ENCODE measurements at places on chromosomes 1 and 21.

DNA sequence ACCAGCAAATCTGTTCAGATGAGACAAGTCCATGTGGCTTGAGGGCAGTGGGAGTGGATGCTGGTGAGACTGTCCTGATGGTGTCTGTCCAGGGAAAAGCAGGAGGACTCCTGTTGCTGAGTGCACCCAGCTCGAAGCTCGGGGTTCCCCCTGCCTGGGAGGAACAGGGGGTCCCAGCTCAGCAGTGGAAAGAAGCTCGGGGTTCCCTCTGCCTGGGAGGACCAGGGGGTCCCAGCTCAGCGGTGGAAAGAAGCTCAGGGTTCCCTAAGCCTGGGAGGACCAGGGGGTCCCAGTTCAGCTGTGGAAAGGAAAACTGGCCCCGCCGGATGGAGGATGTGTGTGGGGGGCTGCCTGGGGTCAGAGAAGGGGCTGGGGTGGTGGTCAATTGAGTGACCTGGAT lies 39.1 kb downstream of the CRYAA start:
- no peak for DNase-seq

- DNase-seq: peak; percentile 18
Measured at GRCh38 chr1:58785442-58786058, 1.7 kb upstream of the JUN start.

GRCh38 chr1:184075055-184076029 lies 23.8 kb downstream of the TSEN15 start:
- peak; percentile 31 for DNase-seq

DNA sequence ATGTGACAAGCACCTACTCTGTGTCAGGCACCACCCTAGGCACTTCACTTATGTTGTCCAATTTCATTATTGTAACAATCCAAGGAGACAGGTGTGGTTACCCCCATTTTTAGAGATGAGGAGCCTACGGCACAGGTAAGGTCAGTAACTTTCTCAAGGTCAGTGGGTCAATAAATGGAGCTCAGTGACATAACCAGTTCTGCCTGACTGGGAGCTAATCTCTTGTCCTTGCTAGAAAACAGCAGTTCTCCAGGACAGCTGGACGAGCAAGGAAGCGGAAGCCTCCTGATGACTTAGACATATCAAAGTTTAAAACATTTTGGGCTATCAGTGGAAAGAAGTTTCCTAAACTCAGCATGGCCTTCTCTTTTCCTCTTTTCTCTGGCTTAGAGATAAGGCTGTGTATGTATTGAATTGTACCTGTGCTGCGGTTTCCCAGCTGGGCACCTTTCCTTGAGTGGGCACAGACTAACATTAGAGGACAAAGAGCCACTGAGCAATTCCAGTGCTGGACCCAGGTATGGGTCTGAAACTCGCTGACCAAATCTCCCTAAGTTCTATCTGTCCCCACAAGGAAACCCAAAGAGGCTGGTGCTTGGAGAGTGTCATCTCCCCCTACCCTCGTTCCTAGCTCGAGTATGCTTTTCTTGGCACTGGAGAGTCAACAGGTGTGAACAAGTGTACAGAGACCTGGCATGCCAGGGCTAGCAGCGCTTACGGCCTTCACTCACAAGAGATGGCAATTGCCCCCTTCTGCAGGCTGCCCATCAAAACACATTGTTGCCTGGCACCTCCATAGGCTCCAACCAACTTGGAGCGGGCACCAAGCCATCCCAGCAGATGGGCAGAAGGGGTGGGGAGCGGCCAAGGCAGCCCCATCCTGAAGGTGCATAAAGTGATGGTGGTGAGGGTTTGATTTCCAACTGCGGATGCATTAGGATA lies 456.1 kb upstream of the PROX1 start:
- DNase-seq: no peak

DNA sequence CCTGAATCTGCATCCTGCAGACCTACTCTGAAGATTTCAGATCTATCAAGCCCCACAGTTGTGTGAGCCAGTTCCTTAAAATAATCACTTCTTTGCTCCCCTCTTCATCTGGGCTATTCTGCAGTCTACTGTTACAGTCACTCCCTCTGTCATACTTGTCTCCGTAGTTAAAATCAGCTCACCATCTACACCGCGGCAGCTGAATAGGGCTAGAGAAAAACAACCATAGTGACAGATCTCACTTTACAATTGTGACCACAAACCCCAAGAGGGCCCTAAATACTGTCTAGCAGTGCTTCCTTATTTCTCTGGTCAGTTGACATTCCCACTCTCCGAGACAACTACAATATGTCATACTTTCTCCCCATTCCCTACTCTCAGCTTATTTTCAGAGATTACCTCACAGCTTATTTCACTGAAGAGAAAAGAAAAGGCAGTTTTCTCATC lies 12.9 kb downstream of the DESI2 start:
- DNase-seq: no peak

- DNase-seq: no peak
Measured at GRCh38 chr1:28456078-28456477, 49.8 kb upstream of the RCC1 start.

DNA sequence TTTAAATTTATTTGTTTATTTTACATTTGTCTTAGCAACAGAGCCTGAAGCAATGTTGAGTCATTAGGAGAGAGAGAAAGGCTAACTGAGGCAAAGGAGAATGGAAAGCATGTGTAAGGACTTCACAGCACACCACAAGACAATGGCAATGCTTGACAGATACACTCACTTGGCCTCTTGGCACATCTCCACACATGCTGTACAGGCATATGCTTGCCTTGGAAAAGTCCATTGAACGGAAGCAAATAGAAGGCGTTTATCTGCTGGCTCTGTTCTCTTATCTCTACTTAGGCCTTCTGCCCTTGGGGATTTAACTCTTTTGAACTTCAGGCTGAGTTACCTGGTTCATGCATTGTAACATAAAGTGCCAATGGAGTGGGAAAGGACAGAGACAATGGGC lies 262.2 kb upstream of the POU3F1 start:
- no peak for DNase-seq

GRCh38 chr1:90187323-90187585 lies 192.3 kb downstream of the ZNF326 start:
- no peak for DNase-seq

GRCh38 chr21:46477765-46478164 lies 19.1 kb downstream of the DIP2A start:
- no peak for DNase-seq

DNA sequence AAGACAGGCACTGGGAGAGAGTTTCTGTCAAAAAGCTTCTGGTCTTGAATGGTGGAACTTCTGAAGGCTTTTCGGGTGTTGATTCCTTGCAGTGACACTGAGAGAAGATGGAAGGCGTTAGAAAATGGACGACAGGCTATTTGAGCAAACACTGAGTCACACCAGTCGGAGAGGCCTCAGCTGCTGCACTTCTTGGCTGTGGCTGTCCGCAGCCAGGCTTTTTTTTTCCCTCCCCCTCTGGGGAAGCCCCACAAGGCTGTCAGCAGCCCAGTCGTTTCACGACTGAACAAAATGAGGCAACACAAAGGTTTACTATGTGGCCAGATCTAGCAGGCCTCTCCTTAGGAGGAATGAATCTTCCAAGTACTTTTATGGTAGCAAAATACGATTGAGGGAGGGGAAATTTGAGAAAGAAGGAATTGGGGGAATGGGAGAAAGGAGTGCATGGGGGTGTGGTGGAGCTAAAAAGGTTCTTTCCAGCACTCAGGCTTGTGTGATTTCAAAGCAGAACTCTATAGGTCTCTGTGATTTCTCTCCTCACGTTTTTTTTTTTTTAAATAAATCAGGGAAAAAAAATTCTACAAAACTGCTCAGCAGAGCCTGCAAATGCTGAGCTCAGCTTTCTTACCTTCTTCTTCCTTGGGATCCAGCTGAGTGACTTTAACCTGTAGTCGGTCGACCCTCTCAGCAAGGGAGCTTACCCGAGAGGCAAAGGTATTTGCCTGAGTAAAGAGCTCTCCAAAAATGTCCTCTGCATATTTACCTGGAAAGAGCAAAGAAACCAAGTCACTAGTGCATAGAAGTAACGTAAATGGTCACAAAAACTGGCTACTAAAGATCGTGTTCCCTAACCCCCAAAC lies 26.1 kb downstream of the GPR3 start:
- no peak for DNase-seq
